ENCODE measurements at places on chromosomes 5 and 9. TPM values are rescaled to one million over a fixed set of nuclear protein-coding genes. Genes with fewer than 3 reads are reported as not detected.

DNA sequence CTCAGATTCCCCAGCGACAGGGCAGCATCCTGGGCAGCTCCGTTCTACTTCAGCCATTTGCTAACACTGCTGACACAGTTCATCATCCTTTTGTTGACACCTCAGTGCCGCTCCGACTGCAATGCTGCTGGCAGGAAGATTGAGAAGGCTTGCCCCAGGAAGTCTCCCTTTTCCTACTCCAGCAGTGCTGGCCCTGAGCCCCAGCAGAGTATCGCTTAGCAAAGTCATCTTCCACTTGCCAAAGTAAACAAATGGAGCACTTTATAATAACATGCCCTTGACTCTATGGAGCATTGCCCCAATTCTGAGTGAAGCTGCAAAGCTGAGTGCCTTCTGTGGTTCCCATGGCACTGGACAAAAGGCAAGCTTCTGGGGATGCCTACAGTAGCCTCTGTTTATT, 32.2 kb downstream of the PRLR start:
- no peak for DNase-seq

The SPZ1 gene
- total RNA-seq, result not detected

- DNase-seq, result no peak
Measured at GRCh38 chr5:32163785-32164184, 10.3 kb downstream of the GOLPH3 start.

GRCh38 chr5:40150896-40151295, 528.8 kb upstream of the PTGER4 start:
- DNase-seq, result peak; percentile 54

DNA sequence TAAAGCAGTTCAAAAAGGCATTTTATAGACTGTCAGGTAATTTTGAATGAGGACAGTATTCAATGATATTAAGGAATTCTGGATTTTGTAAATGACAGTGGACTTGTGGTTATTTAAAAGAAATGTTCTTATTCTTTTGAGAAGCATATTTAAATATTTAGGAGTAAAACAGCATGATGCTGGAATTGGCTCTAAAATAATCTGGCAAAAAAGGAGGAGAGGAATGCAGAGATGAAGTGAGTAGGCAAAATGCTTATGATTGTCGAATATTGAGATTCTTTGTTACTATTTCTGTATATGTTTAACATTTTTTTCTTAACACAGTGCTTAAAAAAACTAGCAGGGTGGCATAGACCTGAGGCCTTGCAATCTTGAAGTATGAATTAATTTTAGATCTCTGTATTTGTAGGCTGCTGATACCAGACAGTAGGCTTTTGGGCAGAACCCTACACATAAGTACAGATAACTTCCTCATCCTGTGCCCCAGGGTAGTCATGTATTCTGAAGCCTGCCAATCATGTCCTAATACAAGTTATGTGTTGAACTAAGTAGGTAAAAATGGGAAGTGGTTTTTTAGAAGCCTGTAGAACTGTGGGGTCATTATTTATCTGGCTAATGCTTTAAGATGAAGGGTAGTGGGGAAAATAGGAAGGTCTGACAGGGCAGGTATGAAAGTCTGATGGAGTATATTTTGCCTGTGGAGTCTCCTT, 9.4 kb downstream of the CD180 start:
- DNase-seq, result no peak

DNA sequence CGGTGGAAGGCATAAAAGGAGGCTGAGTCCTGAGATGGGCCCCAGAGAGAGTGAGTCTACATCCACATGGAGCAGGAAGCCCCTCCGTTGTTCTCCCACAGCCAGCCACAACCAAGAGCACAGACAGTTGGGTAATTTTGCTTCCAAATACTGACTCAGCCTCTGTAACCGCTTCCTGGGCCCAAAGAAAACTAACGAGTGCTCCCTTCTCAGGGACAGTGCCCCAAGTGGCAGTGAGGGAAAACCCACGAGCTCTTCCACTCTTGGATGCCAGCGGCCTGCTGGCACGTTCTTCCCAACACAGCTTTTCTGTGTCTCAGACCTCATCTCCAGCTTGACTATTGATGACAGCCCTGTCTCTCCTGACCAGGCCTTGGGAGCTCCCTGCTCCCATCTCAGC, 207.6 kb downstream of the FSTL4 start:
- DNase-seq, result no peak

DNA sequence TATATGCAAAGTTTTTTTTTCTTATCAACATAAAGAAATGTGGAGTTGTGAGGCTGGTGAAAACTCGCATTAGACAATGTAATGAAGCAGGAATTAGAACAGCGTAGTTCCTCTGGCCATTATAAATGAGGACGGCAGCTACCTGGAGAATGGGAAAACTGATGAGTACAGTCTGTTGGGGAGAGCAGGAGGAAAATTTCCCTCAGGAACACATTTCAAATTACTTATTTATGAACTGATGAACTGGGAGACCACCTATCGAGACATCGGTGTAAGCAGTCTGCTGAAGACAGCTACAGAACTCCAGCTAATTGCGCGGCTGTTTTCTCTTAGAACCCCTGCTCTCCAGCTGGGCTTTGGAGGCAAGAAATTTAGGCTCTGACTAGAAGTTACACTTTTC, 343.9 kb upstream of the CLINT1 start:
- DNase-seq, result no peak
